SHP77 (cell line): ENCODE measurements at places on chromosomes 5 and 9.

GRCh38 chr5:106159616-106160015 lies 1511.1 kb downstream of the EFNA5 start:
- DNase-seq, result no peak

GRCh38 chr5:66343370-66344071 lies 199.4 kb downstream of the SREK1 start:
- no peak for DNase-seq

DNA sequence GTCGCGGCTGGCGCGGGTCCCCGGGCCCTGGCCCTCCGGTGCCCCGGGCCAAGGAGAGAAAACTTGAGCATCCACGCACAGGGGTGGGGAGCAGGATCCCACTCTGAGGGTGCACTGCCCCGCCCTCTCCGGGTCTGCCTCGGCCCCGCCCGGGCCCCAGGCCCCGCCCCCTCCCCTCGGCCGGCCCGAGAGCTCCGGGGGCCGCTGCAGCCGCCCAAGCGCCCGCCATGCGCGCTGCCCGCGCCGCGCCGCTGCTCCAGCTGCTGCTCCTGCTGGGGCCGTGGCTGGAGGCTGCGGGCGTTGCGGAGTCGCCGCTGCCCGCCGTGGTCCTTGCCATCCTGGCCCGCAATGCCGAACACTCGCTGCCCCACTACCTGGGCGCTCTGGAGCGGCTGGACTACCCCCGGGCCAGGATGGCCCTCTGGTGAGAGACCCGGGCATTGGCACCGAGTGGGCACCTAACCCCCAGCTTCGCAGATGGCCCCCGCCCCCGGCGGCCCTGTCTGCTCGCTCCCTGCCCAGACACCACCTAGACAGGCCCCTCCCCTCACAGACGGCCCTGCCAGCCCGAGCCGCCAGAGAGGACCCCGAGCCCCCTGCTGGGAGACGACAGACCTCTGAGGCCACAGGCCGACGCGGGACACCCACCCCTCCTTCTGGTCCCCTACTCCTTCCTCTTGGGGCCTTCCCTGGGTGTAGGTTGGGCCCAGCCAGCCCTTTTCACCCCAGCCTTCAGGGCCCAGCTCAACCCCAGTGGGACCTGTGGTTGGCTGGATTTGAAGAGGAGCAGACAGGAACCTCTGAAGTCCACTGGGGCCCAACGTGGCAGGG lies at the start of gene CERCAM:
CERCAM (plus strand) TSS at position 207 of the 831 bp plus-strand sequence; CDS start at position 228, 21 bp downstream.
- no peak for DNase-seq

GRCh38 chr5:122447072-122447471 lies 135.0 kb downstream of the SNCAIP start:
- no peak for DNase-seq

- no peak for DNase-seq
These were observed 40.9 kb downstream of the CACNA1B start for GRCh38 chr9:137918331-137919094.

DNA sequence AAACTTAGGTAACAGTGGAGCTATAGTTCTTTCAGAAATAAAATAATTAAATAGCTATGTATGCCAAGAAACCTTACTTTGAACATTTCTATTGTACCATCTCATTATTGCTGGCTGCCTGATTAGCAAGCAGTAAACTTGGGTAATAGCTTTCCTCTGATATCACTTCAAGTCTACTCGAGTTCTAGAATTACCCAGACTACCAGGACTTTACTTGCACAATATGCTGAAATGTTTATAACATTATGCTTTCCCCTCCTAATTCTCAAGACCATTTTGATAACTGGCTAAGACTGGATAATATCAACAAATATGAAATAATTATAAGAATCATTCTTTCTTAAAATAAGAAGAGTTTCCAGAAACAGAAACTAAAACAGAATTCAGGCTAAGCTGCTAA lies 512.6 kb downstream of the RAB3C start:
- no peak for DNase-seq

DNA sequence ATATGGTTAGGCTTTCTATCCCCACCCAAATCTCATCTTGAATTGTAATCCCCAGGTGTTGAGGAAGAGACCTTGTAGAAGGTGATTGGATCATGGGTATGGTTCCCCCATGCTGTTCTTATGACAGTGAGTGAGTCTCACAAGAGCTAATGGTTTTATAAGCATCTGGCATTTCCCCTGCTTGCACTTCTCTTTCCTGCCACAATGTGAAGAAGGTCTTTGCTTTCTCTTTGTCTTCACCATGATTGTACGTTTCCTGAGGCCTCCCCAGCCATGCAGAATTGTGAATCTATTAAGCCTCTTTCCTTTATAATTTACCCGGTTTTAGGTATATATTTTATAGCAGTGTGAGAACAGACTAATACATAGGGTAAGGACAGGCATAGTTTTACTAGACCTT lies 334.5 kb downstream of the TLR4 start:
- DNase-seq, result no peak

- DNase-seq, result no peak
These were observed 47.6 kb upstream of the SHOC1 start for GRCh38 chr9:111842313-111842712.

- no peak for DNase-seq
These were observed 35.6 kb upstream of the HAND1 start for GRCh38 chr5:154513669-154514084.

DNA sequence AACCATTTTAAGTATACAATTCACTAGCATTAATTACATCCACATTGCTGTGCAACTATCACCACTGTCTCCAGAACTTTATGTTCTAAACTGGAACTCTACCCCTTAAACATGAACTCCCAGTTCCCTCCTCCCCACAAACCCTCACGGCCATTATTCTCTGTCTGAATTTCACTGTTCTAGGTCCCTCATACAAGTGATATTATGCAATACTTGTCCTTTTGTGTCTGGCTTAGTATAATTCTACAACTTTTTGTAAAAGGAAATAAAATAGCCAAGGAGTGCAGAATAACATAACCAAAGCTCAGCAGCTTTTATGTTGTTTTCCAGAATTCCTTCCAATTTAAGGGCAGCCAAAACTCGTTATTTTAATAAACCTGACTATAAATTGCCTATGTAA lies 53.2 kb downstream of the NAA35 start:
- DNase-seq, result no peak

DNA sequence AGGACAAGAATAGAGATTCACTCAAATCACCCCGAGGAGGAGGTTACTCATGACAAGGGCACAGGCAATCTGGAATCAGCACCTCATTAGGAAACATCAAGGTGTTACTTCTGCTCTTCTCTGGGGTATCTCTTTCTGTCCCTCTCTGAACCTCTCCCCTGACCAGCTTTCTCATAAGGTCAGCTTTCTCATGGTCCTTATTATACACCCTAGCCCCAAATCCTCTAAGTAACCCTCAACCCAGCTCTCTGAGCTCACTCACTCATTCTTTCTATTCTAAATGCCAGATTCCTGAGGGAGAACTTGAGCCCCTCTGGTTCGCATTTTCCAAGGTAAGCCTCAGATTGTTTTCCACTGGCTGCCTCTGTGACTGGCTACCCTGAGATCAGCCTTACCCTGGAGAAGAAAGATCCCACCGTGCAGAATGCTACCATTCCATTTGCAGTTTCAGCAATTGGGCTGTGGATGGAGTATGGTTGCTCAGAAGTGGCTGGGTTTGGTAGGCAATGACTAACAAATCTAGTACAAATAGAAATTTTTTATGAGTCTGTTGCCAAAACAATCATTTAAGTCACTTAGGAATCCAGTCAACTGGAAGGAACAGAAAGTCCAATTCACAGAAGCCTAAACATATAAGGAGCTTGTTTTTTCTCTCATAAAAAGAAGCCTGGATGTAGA lies 9.0 kb upstream of the TIMD4 start:
- no peak for DNase-seq

- DNase-seq, result no peak
These were observed 4.1 kb upstream of the ADRA1B start for GRCh38 chr5:159912033-159912800.

GRCh38 chr5:9265441-9266287 lies 280.2 kb downstream of the SEMA5A start:
- no peak for DNase-seq

DNA sequence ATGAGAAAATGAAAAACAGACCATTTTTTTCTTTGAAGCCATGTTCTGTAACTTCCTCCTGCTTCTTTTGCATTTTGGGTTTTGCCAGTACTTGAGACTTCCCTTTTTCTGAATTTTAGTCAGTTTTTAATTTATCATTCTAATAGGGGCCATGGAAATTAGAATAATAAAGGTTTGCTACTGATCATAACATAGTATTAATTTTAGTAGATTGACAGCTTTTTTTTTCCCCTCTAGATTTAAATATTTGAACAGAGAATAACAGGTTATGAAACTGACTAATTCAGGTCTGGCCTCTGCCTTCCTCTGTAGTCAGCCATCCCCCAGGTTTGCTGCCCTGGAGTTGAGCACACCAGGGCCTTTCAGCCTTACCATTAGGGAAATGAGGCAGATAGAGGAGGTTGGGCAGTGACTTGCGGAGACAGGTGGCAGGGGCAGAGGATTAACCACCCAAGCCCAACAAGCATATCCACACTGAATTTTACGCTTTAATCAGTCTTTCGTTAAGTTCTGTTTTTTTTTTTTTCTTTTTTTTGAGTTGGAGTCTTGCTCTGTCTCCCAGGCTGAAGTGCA lies 80.1 kb upstream of the TNFAIP8 start:
- DNase-seq, result no peak

- no peak for DNase-seq
These were observed 289.2 kb upstream of the PTGER4 start for GRCh38 chr5:40390281-40391149.

DNA sequence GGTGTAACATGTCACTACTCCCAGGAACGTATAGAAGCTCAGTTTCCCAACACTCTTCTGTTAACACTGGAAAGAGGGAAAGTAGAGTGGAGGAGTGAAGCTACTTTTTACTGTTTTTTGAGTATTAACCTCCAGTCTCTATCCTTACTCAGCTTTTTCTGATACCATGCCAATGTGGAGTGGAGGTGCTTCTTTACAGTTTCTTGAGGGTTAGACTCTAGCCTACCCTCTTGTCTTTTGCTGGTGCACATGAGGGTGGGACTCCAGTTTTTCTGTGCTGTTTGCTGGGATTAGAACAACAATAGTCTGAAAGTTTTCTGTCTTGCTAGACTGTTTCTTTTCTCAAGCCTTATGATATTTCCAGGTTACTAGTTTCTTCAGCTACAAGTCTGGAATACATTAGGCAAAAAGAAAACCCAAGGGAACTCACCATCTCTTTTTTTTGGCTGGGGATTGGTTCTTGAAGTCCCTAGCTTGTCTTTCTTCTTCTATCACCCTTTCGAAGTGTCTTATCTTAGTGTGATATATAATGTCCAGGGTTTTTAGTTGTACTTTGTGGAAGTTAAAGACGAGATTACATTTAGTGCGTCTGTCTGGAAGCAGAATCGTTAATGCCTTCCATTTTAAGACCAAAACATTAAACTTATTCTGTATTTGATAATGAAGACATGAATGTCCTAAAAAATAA lies 35.9 kb downstream of the PRR16 start:
- no peak for DNase-seq

DNA sequence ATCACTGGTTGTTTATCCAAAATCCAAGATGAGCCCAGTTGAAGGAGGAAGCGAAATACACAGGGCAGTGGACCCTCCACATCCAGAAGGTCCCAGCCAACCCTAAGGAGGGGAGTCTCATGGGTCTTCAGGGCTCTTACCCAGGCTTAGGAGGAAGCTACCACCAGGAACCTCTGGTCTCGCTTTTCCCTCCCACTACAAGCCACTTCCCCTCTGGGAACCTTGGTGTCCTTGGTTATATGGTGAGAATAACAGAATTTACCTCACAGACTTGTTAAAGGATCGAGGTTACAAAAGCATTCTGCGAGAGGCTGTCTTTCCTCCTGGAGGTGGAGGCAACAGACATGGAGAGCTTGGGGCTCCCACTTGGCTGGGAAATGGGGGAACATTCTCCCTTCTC lies 3.4 kb downstream of the HIGD2A start:
- DNase-seq, result no peak

DNA sequence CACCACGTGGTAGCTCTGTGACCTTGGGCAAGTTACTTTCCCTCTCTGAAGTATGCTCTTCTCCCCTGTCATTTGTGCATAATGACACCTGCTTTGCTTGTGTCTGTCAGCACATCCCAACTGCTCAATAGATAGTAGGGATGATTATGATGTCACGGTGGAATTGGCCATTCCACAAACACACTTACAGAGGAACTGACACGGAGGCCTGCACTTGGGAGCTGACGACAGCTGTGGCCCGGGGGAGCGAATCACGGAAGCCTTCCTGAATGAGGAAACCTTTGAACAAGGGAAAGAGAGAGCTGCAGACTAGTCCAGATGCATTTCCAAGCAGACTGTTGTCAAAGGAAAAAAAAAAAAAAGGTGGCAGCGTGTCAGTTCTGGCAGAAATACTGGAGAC lies 21.0 kb downstream of the TLX3 start:
- no peak for DNase-seq

DNA sequence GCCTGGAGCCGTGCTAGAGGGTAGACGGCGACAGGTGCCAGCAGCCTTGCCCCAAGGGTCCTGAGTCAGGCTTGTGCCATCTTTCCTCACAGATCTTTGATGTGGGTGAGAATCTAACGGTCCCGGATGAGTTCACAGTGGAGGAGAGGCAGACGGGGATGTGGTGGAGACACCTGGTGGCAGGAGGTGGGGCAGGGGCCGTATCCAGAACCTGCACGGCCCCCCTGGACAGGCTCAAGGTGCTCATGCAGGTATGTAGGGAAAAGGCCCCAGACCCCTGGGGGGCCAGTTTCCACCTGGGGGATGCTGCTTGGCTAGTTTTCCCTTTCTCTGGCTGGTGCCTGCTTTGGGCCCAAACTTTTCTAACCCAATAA lies 24.0 kb downstream of the PTGES2 start:
- peak; percentile 36 for DNase-seq

- no peak for DNase-seq
These were observed 14.8 kb downstream of the ACO1 start for GRCh38 chr9:32399110-32399815.

GRCh38 chr5:74503-75109 lies 17.4 kb upstream of the PLEKHG4B start:
- DNase-seq, result no peak

GRCh38 chr5:142095651-142096330 lies 12.8 kb upstream of the NDFIP1 start:
- DNase-seq, result no peak

DNA sequence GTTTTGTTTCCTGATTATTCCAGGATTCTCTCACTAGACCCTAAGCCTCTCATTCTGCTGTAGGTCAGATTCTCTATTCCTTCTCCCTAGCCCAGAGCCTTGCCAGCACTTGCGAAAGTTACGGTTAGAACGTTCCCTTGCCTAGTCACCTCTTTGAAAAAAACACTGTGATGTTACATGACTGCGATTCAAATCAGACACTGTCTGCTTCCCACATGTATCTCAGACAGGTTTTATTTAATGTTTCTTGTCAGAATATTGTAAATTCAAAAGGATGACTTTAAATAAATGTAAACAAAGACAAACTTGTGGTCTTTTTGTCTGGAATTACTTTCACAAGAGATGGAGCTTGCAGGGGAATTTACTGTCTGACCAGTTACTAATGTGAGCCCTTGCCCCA lies 116.5 kb upstream of the OTULINL start:
- DNase-seq, result no peak

- DNase-seq, result no peak
These were observed 72.9 kb downstream of the C9orf50 start for GRCh38 chr9:129547869-129548570.

DNA sequence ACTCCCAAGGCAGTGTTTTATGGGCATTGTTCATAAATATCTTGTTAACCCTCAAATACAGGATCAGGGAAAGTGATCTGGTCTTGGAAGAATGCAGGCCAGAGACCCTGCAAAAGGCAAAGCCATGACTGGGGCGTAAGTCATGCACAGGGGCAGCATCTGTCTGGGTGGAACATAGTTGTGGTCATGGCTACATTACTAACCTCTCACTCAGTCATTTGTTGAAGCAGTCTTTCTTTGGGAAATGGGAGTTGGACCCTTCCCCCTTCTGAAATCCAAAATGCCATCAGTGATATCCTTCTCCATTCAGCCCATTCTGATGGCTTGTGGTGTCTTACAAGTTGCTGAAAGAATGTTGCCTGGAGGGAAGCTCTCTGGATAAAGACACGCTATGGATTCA lies 68.1 kb downstream of the GDNF start:
- no peak for DNase-seq
